ENCODE measurements at places on chromosomes 11 and 22. TPM values are rescaled to one million over a fixed set of nuclear protein-coding genes. Genes with fewer than 3 reads are reported as not detected.

The KCNQ1 gene
- 0.32 TPM for total RNA-seq

The OR6T1 gene
- total RNA-seq, result not detected

GRCh38 chr11:1820463-1821325 lies 14.1 kb upstream of the SYT8 start:
- DNase-seq, result peak; percentile 44

- DNase-seq, result peak; percentile 9
Measured at GRCh38 chr11:121958971-121959325, 157.1 kb downstream of the BLID start.

- DNase-seq, result peak; percentile 99
Measured at GRCh38 chr11:65150509-65151299, 16.4 kb upstream of the SYVN1 start.

- no peak for DNase-seq
Measured at GRCh38 chr11:26761361-26761809, 39.5 kb upstream of the SLC5A12 start.

- peak; percentile 65 for DNase-seq
Measured at GRCh38 chr11:104968355-104968855, at the start of gene CASP4. Gene CASP4 (minus strand): TSS chr11:104968574. CDS start chr11:104968525, 49 bp downstream.

DNA sequence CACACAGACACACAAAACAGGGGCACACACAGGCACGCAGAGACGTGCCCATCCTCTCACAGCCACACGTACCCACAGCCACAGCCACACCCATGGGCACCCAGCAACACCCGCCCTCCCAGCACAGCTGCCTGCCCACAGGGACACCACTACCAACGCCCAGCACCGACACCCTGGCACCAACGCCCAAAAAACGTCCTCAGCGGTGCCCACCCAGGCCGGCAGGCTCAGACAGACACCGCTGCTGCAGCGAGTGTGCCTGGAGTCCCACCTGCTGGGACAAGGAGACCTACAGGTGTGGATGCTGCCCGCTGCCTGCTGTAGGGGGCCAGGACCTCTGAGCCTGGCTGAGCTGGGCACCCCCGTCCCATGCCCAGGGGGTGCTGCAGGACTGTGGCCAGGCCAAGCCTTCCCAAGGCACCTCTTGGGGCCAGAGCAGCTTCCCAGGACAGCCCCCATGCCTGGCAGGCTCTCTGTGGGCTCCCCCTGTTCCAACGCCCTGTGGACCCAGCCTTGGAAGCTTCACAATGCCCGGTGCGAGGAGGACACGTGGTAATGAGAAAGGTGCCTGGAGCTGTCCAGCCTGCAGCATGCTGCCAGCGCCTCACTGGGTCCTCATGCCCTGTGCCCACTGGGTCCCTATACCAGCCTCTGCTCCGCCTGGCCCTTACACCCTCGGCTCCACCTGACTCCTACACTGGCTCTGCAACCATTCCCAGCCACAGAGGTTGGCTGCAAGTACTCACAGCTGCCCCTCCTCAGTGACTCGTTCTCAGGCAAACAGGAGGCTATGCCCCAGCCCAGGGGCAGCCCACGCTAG lies 45.8 kb upstream of the TH start:
- DNase-seq, result no peak

GRCh38 chr11:17392872-17393271 lies 4.4 kb upstream of the KCNJ11 start:
- DNase-seq, result no peak

DNA sequence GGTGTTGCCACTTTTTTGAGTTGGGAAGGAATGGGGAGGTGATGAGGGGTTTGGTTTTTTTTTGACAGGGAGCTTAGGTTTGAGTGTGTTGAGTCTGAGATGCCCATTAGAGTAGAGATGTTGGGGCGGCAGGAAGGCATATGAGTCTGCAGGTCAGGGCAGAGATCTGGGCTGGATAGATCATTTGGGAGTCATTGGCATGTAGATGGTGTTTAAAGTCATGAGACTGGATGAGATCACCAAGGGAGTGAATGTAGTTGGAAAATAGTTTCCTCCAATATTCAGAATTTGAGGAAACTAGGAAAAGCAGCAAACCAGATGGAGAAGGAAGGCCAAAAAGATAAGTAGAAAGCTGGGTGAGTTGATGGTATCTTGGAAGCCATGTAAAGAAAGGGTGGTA lies 2.1 kb upstream of the ANAPC15 start:
- DNase-seq, result no peak
